ENCODE measurements at places on chromosomes 6 and 20. TPM values are rescaled to one million over a fixed set of nuclear protein-coding genes. Genes with fewer than 3 reads are reported as not detected.

RREB1 gene
- total RNA-seq: 44.0 TPM

SNAI1 gene
- 2.4 TPM for total RNA-seq

FRK gene
- not detected for total RNA-seq

HEY2 gene
- total RNA-seq: 0.66 TPM

DYNLT2 gene
- total RNA-seq: 6.8 TPM

SNX21 gene
- total RNA-seq: 1.7 TPM

PHACTR3 gene
- total RNA-seq: not detected

ISM1 gene
- total RNA-seq: 0.13 TPM

VSX1 gene
- not detected for total RNA-seq

TNFRSF6B gene
- total RNA-seq: not detected

MATN4 gene
- not detected for total RNA-seq

SLA2 gene
- total RNA-seq: 90.3 TPM

PDE10A gene
- not detected for total RNA-seq

GATA5 gene
- total RNA-seq: not detected

LY6G6C gene
- total RNA-seq: not detected

PTK6 gene
- total RNA-seq: 0.48 TPM

PRRT1 gene
- 0.38 TPM for total RNA-seq

CBLN4 gene
- not detected for total RNA-seq

SYNDIG1 gene
- not detected for total RNA-seq

TLDC2 gene
- total RNA-seq: 1.4 TPM

TSPO2 gene
- total RNA-seq: not detected

WFDC13 gene
- total RNA-seq: not detected

GABBR1 gene
- 12.8 TPM for total RNA-seq

SIRPD gene
- total RNA-seq: not detected

RRAGD gene
- 4.4 TPM for total RNA-seq

FAM184A gene
- total RNA-seq: 0.40 TPM

TGM3 gene
- total RNA-seq: not detected
